ENCODE measurements at places on chromosomes 16 and 17.

GRCh38 chr17:7014995-7015958 is 2.9 kb downstream of the RNASEK start:
- peak; percentile 87 for DNase-seq

DNA sequence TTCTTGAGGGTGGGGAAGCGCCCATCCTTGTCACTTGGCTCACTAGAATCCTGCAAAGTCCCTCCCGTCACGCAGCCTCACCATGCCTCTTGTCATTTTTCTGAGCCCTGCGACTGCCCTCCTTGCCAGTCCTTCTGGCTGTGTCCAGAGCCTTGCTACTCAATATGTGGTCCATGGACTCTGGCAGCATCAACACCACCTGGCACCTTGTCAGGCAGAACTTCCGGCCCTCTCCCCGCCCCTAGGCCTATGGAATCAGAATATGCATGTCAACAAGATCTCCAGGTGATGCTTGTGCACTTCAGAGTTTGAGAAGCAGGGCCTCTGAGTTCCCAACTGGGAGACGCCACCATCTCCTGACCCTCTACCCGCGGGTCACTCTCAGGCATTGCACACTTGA is 12.1 kb downstream of the PIMREG start:
- no peak for DNase-seq

DNA sequence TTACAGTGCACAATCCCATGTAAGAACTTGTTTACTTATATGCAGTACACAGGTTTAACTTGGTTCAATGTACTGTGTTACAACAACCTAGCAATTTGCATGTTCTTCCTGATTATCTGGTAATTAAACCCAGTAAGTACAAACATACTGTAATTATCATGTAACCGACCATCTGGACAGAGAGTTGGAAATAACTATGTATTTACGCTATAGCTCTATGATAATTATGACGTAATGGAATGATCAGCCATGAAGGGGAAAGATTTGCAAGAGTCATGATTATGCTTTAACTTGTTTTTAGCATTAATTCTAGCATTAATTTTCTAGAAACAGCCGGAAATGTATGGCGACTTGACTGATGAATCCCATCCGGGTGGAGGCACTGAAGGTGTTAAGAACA is 74.8 kb upstream of the SALL1 start:
- no peak for DNase-seq

- peak; percentile 28 for DNase-seq
These were observed 709 bp downstream of the STAT5A start for GRCh38 chr17:42288803-42289610.

DNA sequence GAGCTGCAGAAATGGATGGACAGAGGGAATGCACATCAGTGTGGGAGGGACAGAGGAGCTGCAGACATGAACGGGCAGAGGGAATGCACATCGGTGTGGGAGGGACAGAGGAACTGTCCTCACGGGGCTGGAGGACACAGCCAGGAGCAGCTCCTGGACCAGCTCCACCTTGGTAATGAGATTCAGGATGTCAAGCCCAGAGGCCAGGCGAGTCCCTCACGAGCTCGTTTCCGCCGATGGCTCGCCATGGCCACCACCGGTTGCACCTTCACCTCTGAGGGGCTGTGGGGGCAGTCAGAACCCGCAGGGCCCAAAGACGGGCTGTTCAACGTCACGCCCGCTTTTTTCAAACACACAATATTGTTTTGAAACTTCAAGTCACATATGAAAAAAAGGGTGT is 56.2 kb downstream of the RPH3AL start:
- no peak for DNase-seq

- DNase-seq, result no peak
These were observed 11.7 kb downstream of the COL1A1 start for GRCh38 chr17:50189550-50190292.

DNA sequence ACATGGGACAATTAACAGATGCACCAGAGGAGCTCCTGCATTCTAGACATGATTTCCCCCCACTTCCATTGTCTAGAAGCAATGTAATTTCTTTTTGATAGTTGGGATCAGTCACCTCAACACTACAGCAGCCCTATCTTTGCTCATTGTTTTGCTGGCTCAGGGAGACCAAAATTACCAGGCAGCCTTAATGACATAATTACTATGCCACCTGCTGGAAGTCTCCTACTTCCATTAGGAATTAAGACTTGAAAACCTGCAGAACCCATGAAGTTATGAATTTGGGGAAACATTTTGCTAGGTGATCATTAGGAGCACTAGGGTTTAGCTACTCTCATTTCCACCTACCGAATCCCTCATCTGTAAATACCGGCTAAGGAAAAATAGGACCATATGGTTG is 312.0 kb upstream of the CA10 start:
- no peak for DNase-seq

DNA sequence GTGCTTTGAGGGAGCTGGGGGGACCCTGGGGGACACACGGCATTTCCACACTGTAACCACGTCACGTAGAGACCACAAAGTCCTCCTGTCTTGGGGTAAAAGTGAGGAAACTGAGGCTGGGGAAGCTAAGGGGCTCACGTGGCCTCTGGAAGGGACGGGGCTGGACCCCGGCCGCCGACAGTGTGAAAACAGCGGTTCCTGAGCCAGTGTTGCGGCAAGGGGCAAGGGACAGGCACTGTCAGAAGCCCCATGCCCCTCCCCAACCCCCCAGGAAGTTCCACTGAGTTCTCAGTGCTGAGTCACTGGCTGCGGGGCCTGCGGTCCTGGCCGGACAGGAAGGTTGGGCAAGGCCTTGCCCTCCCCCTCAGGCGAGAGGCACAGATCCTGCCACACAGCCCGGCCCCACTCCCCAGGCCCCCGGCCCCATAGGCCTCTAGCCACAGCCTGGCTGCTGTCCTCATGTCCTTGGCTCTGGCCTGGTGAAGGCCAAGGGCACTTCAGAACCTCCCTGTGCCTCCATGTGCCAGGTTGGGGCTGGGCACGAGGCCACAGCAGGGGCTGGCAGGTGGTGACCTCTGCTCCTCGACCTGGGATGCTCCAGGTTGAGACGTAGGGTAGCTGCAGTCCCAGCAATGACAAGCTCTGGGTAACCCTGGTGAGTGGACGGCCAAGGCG is 5.0 kb upstream of the CCDC57 start:
- DNase-seq, result peak; percentile 98

DNA sequence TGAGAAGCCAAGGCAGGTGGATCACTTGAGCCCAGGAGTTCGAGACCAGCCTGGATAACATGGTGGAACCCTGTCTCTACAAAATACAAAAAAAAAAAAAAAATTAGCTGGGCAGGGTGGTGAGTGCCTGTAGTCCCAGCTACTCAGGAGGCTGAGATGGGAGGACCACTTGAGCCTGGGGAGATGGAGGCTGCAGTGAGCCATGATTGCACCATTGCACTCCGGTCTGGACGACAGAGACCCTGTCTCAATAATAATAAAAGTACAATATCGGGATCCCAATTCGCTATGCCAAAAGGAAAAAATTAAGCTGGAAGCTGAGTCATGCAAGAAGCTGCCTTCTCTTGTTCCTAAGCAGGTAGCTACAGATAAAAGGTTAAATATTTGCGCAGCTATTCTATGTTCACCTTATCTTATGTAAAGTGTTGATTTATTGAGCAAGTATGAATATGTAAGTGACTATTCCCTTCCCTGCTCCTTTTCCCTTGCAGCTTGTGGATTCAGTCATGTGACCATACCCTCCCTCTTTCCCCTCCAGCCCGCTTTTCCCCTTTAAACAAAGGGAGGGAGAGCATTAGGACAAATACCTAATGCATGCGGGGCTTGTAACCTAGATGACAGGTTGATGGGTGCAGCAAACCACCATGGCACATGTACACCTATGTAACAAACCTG is 112.0 kb downstream of the LITAF start:
- no peak for DNase-seq

DNA sequence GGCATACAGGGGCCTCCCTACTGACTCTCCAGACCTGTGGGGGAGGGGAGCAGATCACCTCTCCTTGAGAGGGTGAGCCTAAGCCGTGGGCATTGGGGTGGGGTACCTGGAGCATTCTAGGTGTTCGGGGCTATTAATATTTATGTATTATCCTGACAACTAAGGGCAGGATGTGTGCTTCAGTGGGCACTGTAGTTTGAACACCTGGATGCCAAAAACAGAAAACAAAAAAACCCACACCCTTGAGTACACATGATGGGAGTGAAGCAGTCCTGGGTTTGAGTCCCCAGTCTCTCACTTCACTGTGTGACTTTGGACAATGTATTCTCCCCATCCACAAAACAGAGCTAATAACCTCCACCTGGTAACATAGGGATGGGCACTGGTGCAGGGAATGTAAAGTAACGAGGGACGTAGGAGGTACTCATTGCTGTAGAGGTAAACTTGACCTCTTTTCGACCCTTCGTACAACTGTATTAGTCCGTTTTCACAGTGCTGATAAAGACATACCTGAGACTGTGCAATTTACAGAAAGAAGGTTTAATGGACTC is 257.8 kb downstream of the CPPED1 start:
- DNase-seq, result no peak

- DNase-seq, result no peak
These were observed 5.8 kb upstream of the TRAF4 start for GRCh38 chr17:28737770-28738679.

DNA sequence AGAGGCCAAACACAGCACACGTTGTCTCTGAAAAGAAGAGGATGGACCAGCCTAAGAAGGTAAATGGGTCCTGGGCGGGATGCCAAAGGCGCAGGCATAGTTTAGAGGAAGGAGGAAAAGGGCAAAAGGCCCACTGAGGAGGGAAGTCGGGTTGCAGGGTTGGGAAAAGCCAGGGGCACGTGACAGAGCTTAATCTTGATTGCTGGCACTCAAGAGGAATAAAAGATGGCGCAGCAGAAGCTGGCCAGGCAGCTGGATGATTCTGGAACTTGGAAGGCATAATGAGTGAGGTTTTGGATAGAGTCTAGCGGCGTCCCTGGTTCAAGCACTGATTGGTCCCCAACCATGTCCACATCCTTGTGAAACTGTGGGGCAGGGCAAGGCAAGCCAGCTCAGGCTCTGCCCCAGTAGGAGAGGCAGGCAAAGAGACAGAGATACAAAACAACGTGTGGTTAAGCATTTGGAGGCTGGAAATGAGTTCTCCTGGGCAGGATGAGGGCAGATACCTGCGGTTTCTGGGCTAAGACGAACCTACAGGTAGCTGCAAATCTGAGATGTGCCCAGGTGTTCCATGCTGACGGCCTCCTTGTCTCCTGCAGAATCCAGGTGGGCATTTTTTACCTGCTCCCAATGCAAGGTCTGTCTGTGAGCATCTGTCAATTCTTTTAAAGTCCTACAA is 52.7 kb upstream of the CIBAR2 start:
- DNase-seq, result no peak

DNA sequence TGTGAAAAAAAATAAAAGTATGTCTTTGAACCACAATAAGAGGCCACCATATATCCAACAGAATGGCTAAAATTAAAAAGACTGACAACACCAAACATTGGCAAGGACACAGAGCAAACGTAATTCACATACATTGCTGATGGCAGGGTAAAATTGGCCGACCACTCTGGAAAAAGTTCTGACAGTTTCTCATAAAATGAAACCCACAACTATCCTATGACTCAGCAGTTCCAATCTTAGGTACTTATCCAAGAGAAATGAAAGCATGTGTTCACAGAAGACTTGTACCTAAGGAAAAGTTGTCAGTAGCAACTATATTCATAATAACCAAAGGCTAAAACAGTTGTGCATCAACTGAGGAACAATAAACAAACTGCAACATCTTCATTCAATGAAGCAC is 357.3 kb upstream of the XYLT1 start:
- no peak for DNase-seq

DNA sequence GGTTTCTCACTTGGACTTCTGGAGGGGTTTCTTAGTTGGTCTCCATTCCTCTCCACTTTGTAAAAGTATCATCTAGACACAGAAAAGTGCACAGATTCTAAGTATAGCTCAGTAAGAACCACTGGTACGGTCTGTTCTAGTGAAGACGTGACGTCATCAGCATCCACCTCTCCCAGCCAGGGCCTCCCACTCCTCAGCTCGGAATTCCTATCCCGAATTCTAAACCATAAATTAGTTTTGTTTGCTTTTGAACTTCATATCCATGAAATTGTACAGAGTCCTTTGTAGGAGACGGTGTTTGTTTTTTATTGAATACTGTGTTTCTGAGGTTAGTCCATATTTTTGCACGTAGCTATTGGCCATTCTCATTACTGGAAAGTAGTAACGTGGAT is 25.5 kb downstream of the FOXK2 start:
- no peak for DNase-seq

GRCh38 chr16:74793571-74793970 is 19.0 kb upstream of the FA2H start:
- no peak for DNase-seq

- DNase-seq, result no peak
These were observed 42.9 kb downstream of the LDHD start for GRCh38 chr16:75073545-75074303.

DNA sequence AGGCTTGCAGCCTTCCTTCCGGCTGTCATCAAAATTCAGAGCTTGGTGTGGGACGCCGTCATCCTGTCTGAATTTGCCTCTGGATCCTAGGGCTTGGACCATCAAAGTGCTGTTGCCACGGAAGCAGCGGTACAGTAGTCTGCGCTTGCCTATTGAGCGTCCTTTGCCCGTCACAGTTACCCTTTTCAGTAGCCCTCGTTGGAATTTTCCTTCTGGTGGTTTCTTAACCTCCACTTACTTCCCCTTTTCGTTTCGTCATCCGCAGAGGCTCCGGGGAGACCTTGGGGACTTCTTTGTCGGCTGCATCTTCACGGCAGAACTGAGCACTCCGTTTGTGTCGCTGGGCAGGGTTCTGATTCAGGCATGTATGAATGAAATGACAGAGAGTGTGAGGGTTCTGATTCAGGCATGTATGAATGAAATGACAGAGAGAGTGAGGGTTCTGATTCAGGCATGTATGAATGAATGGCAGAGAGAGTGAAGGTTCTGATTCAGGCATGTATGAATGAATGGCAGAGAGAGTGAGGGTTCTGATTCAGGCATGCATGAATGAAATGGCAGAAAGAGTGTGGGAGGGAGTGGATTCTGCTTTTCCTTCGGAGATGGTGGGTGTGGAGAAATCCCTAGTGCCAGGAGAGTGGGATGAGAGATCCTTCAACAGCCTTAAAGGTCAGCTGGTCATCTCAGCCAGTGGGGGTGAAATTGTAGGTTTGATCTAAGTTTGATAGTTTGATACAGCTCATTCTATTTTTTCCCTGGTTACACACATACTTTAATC is 8.0 kb downstream of the TLCD3A start:
- DNase-seq, result peak; percentile 97

DNA sequence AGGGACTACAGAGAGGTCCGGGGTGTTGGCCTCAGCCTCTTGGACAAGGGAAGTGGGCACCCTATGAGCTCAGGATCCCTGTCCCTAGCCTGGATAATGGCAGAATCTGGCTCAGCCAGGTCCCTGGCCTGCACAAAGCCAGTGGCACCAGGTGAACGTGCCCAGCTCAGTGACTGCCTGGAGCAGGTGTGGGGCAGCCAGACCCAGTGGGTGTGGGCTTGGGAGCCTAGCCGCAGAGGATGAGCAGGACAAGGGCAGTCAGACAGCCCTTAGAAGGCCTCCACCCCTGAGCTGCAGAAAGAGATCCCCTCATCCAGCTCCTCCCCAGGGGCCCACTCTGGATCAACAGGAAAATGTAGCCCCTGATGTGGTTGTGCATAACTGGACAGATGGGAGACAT is 585.3 kb downstream of the KCNJ18 start:
- DNase-seq, result no peak
